ENCODE measurements at places on chromosomes 2 and 18.

DNA sequence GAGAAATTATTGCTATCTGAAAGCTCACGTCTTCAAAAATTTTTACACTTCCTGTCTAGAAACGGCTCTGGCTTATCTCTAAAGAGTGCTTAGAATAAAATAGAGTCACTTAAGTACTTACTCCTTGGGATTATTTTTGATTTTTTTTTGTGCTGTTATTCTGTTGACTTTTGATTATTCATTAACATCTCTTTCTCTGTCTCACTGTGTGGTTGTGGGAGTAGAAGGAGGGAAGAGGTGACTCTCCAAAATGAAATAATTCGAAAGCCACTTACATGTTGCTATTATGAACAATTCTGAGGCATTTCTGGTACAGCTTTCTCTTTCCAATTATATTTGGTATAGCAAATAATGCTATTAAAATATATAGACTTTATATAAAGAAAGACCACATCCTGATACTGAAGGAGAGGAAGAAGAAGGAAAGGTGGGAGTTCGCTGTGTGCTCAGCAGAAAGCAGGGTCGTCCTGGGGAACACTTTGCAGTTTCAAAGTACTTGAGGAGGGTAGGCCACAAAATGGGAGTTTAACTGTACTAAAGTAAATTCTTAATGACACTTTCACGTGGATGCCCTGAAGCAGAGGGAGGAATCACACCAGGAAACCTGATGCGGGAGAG lies 9.6 kb upstream of the MMADHC start:
- DNase-seq: no peak

DNA sequence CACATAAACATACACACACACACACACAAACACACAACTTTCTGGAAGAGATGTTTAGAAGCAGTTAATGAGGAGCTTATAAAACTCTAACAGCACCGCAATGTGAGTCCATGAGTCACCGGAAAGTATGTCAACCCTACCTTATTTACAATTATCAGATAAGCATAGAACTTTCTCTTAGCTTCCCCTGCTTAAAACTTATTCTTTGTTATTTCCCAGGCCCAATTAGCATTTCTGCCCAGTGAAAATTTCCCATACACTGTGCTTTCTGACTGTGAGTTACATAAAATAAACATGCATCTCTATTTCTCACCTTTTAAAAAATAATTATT lies 737.6 kb downstream of the LRP1B start:
- peak; percentile 33 for DNase-seq

DNA sequence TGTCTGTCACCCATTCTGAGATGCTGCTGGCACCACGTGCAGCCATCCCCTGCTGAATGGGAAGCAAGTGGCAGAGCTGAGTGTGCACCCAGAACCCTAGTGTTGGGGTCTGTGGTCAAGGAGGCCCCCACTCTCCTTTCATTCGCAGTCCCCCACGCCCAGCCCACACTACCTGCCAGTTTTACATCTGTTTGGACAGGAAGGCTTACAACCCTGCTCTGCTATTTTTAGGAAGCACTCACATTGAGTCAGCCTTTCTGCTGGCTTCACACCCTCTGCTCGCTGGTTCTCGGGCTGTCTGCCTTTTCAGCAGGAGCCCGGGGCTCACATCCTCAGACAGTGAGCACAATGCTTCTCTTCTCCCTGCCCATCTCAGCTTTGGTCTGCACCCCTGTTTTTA lies 10.7 kb upstream of the ADCY3 start:
- DNase-seq: no peak

DNA sequence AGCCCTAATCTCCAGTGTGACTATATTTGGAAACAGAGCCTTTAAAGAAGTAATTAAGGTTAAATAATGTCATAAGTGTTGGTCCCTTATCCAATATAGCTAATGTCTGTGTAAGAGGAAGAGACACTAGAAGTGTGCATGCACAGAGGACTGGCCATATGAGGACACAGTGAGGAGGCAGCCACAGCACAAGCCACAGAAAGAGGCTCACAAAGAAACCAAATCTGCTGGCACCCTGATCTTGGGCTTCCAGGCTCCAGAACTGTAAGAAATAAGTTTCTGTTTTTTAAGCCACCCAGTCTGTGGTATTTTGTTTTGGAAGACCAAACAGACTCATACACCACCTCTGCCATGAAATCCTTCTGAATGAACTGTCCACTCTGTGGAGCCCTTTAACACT lies 186.4 kb upstream of the SLC39A10 start:
- DNase-seq: no peak

GRCh38 chr2:124024561-124025170 lies 421 bp upstream of the CNTNAP5 start:
- DNase-seq: no peak

- no peak for DNase-seq
Observed at GRCh38 chr2:236498369-236498768, 71.3 kb upstream of the ACKR3 start.

- DNase-seq: no peak
Observed at GRCh38 chr2:14358774-14359173, 273.7 kb upstream of the LRATD1 start.

DNA sequence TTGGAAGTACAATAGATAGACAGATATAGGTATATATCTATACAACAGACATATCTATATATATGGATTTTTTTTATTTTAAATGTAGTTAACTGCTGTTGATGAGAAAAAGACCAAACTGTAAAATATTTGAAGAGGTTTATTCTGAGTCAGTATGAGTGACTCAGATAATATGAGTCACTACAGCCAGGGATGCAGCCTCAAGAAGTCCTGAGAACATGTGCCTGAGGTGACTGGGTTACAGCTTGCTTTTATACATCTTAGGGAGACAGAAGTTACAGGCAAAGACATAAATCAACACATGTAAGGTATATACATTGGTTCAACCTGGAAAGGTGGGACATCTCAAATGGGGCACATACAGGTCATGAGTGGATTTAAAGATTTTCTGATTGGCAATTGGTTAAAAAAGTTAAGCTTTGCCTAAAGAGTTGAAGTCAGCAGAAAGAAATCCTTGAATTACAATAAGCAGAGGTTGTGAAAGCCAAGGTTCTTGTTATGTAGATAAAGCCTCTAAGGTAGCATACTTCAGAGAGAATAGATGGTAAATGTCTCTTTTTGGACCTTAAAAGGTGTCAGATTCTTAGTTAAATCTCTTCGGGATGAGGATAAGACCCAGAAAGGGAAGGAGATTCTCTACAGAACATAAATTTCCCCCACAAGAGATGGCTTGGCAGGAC lies 149.9 kb downstream of the RBM43 start:
- DNase-seq: peak; percentile 26

Measured in AG04449 (cell line).